Right lung (tissue), 10 donors: ENCODE measurements at places on chromosomes 5 and 9.

DNA sequence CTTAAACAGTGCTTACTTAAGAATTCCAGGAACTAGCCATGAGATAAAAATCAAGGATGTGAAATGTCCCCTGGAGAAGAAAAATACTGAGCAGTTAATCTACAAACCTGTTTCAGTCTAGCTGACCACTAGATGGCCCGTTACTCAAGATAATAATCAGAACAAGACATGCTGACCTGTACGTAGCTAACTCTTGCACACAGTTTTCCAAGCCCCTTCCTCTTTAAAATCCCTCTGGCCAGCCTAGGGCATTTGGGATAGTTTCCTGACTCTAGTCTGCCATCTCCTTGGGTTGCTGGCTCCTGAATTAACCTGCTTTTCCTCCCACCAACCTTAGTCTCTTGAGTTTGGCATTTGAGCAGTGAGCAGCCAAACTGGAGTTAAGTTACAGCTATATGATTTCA, 59.2 kb upstream of the TRAF1 start:
- DNase-seq, result peak; percentile 20

- DNase-seq, result no peak
These were observed 2.6 kb downstream of the SLC31A1 start for GRCh38 chr9:113223963-113224362.

GRCh38 chr9:77521091-77521490, 127.0 kb downstream of the GNA14 start:
- no peak for DNase-seq

DNA sequence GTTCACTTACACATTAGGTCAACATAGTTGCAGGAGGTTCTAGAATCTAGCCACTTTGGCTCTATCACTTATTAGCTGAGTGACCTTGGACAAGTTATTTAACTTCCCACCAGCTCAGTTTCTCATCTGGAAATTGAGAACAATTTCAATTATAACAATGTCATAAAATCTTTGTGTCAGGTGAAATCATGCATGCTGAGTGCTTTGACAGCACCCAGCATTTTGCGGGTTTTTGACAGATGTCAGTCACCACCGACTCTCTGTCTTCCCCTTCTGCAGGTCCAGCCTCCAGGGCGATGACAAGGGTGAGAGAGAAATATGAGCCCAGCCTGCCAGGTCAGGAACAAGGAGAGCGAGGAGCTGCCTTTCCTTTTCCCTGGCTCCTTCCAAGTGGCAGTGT, 107.1 kb upstream of the TAS2R1 start:
- DNase-seq, result no peak

- DNase-seq, result no peak
These were observed 21.2 kb upstream of the VCAN start for GRCh38 chr5:83450183-83450966.

DNA sequence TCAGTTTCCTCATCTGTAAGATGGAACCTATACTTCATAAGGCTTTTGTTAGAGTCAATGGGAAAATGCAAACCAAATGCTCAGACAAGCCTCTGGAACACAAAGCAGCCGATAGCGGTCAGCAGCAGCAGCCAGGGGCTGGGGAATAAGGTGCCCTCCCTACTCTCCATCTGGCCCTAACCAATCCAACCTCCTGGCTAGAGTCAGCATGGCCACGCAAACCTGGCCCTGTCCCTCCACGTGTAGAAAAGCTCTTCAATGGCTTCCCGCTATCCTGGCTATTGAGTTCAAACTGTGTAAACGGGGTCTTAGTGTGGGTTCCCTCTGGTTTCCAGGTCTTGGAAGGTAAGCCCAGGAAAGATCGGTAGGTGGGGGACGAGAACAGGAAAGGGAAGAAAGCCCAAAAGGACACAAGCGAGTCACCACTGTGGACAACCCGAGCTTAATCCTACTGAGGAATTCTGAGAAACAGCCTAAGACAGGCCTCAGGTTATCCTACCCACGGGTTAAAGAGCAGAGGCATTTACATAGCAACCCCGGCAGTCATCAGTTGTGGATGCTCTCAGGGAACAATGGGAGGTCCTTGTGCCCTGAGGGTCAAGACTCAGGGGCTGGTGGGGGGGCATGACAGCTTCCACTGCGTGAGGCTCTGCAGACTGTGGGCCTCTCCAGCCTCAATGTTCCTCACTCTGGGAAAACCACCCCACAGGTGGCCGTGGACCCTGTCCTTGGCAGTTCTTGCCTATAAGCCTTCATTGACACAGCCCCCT, 30.9 kb downstream of the FABP6 start:
- no peak for DNase-seq

- DNase-seq, result no peak
These were observed 45.8 kb upstream of the FTMT start for GRCh38 chr5:121805911-121806310.

DNA sequence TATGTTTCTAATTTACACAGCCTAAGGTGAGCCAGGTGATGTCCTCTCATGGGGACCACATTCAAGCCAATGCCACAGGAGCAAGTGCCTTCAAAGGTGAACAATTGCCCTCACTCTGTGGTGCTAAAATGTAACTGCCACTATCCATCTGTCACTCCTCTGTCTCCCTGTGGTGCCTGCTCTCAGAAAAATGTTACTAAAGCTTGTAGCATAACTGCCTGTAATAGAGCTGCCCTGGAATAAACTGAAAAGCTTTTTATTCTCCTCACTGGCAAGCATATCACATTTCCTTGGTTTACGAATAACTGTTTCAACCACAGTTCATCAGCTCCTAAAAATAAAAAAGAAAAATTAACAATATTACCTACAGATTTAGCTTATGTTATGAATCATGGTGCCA, 142.4 kb downstream of the ST8SIA4 start:
- DNase-seq, result no peak

GRCh38 chr5:126658561-126658960, 57.8 kb downstream of the PHAX start:
- no peak for DNase-seq

DNA sequence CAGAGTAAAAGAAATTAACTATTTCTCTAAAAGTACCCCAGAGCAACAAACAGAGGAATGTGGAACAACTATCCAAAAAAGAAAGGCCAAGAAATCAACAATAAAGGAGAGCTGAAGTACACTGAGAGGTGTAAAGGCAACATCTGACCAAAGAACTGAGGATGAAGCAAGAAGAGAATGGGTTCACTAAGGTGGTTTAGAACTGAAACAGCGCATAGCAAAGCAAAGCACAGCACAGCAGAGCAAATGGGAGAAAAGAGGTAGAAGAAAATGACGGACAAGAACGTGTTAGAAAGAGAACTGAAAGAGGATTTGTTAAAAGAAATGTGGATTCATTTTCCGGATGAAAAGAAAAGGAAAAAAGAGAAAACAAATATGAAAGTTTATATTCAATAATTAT, 25.8 kb downstream of the RFX3 start:
- no peak for DNase-seq

DNA sequence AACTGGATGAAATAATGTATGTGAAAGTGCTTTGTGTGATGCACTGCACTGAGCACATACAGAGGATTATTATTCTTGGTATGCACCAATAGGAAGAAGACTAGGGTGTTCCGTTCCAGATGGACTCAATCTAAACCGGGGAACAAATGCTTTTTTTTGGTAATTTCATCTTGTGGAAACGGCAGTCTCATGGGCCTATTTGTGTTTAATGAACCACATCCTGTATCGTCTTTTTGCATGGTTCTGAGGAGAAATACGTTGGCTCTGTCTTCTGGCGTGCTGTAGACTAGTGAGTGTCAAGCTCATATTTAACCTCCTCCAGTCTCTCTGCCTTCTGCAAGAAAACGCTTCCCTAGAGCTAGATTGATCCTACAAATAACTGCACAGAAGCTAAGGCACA, 30.0 kb downstream of the TRIM32 start:
- no peak for DNase-seq

GRCh38 chr5:14138608-14139540, 4.3 kb upstream of the TRIO start:
- no peak for DNase-seq

GRCh38 chr5:28313953-28314352, 1275.6 kb upstream of the CDH9 start:
- no peak for DNase-seq

- DNase-seq, result no peak
These were observed 139.8 kb downstream of the APBA1 start for GRCh38 chr9:69532396-69532795.

DNA sequence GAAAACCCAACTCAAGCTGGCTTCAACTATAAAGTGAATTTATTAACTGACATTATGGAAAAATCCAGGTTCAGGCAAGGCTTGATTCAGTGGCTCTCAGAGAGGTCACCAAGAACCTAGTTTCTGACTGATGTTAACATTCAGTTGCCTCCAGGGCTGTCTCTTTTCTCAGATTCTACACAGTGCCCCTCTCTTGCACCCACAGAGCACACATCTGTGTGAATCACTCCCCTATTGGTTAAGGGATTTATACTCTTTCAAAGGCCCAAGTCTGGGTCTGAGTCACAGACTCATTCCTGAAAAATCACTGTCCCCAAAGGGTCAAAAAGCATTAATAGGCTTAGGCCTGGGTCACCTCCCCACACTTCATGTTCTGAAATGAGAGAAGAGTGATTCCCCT, 6.2 kb upstream of the HAVCR2 start:
- no peak for DNase-seq

DNA sequence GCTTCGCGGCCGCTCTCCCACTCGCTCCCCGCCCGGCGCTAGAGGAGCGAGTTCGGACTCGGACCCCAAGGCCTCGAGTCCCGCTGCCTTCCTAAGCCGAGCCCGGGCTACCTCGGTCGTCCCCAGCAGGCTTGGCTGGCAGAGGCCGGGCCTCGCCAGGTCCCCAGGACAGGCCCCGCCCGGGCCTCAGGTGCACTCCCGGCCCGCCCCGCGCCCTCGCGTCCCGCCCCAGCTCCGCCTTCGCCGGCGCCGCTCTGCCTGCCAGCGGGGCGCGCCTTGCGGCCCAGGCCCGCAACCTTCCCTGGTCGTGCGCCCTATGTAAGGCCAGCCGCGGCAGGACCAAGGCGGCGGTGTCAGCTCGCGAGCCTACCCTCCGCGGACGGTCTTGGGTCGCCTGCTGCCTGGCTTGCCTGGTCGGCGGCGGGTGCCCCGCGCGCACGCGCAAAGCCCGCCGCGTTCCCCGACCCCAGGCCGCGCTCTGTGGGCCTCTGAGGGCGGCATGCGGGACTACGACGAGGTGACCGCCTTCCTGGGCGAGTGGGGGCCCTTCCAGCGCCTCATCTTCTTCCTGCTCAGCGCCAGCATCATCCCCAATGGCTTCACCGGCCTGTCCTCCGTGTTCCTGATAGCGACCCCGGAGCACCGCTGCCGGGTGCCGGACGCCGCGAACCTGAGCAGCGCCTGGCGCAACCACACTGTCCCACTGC, at the start of gene SLC22A5:
Gene SLC22A5, plus strand, starts transcription at position 237 of the 707 bp plus-strand sequence. Its CDS starts 263 bp downstream, at position 500.
- DNase-seq, result peak; percentile 65

DNA sequence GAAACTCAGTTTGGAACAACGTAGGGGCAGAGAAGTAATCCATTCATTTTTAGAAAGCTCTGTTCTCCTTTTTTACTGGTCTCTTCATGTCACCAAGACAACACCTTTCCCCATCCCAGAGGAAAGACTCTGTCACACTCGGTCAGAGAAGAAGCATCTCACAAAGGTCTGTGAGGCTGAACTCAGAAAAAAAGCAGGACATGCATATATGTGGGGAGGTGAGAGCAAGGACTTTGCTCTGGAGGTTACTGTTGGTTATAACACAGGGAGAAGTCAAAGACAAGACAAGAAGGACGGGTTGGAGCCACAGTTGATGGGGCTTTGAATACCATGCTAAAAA, 19.2 kb upstream of the MTMR12 start:
- no peak for DNase-seq

DNA sequence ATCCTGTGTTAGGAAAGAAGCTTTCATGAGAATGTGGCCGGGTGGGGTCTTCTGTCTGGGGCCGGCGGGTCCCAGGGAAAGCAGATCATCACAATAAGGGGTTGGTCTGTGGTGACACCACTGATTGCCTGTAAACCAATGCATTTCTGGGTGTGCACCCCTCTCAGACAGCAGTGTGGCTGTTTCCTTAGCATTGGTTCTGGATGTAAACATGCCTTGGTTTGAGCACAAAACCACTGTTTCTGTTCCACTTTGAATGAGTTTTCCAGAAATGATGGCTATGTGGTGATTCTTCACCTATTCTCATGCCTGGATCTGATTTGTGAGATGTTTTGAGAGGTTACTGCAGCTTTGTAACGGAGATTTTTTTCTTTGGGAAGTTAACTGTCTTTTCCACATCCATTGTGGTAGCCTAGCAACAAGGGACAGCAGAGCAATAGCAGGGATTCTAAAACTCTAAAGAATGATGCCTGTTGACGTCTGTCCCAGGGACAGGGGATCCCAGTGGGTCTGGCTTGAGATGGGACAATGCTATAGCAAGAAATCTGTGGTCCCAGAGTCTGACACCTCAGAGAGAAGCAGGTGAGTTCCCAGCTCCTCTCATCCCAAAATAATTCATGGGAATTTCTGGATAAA, at the start of gene CCDC192:
Gene CCDC192, plus strand, starts transcription at position 466 of the 636 bp plus-strand sequence. Its CDS starts 55 bp downstream, at position 521.
- DNase-seq, result no peak

GRCh38 chr5:158436271-158437065, 577.5 kb upstream of the CLINT1 start:
- no peak for DNase-seq

DNA sequence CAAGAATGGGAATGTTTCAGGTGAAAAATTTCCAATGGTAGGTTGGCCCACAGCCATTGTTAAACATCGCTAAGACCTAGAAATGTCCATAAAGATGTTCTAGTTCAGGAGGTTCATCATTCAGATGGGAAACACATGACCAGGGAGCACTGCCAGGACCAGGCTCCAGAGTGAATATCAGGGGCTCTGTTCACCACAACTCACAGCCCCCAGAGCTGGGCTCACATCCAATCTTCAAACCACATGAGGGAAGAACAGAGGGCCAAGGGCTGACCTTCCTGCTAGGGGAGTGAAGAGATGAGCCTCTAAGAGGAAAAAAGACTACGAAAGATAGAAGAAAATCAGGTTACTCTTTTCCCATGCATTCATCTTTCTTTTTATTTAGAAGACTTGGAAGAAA, 205.8 kb downstream of the SEMA5A start:
- no peak for DNase-seq

DNA sequence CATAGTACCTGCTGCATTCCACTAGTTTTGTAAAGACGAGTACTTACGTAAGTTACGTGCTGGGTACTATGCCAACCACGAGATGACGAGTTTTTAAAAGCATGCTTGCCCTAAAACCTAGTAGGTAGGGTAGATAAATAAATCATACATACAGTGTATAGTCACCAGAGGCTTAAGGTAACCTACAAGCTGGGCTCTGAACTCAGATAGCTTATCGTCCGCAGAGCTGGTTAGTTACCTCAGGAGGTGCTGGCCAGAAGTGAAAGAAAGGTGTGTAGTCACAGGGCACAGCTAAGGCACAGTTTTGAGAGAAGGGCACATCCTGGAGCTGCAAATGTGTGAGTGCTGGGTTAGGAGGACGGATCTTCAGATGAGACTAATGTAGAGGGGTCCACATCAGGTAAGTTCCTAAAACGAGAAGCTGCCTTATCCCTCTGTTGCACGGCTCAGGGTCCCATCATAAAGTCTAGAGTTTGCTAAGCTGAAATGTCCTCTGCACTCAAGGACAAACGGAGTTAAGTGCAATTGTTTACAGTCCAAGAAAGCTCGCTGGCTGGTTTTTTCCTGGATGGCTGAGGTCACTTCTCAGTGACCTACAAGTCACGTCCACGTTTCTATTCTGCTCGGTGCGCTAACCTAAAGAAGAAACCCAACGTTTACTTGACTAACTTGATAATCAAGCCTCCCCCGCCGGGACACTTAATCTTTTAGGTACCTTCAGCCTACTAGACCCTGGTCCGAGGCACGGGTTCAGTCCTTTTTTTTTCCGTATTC, 1.1 kb upstream of the SNX24 start:
- DNase-seq, result no peak
